ENCODE measurements at places on chromosomes 1 and 21.

- no peak overlapping the region for H3K4me3 ChIP-seq
- H3K4me1 ChIP-seq: no peaks in the 10 kb centered on the region
- H3K36me3 ChIP-seq: no peaks in the 10 kb centered on the region
- no peaks in the 10 kb centered on the region for H3K27me3 ChIP-seq
Measured at GRCh38 chr1:5708346-5709245, 283.6 kb downstream of the NPHP4 start.

DNA sequence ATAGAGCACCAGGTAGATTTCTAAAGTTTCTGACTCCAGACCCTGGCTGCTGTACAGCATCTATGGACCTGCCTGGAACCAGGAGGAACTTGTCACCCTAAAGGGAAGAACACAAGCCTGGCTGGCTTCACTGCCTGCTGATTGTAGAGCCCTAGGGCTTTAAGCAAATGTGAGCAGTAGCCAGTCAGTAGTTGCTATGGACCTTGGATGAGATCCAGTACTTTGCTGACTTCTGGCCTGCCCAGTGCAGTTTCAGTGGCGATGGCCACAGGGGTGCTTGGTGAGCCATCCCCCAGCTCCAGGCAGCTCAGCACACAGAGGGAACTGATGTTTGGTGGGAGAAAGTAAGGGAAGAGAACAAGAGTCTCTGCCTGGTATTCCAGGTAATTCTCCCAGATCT, 68.4 kb downstream of the ATP6V1G3 start:
- no peak overlapping the region for H3K27ac ChIP-seq
- no peaks in the 10 kb centered on the region for H3K4me1 ChIP-seq
- peaks cover 5% of the 10 kb centered on the region for H3K27me3 ChIP-seq

DNA sequence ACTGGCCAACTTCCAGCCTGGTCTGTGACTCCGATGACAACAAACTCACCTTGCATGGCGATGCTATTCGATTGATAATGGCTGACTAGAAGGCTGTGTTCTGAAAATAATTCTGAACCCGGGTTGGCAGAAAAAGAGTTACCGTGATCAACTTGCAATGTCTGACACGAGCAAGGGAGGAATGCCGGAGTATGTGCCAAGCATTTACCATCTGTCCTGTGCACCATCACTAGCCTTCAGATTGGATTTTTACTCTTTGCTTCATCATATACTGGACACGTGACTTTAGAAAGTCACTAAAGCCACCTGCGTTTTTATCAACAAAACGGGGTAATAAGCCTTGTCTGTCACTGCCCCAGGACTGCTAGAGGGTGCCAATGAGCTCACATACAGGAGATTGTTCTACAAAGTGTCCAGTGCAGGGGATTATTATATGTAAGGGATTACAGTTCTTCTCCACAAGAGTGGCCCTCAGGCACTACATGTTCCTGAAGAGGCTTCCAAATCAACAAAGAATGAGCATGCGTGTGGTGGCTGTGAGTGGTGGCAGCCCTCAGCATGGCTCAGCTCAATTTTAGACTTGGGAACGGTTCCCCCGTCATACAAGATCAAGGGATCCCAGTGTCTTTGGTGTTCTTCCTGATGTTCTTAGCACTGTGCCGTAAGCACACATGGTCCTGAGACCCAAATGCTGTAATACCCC, 35.8 kb downstream of the SSBP3 start:
- no peaks in the 10 kb centered on the region for H3K27me3 ChIP-seq
- no peak for DNase-seq
- H3K4me1 ChIP-seq: peaks cover 42% of the 10 kb centered on the region
- no peak overlapping the region for H3K4me3 ChIP-seq
- H3K27ac ChIP-seq: no peak overlapping the region

GRCh38 chr1:229076195-229076594, 194.7 kb upstream of the RAB4A start:
- peaks cover 4% of the 10 kb centered on the region for H3K27me3 ChIP-seq
- H3K4me1 ChIP-seq: peaks cover 5% of the 10 kb centered on the region
- H3K4me3 ChIP-seq: no peak overlapping the region
- DNase-seq: no peak

DNA sequence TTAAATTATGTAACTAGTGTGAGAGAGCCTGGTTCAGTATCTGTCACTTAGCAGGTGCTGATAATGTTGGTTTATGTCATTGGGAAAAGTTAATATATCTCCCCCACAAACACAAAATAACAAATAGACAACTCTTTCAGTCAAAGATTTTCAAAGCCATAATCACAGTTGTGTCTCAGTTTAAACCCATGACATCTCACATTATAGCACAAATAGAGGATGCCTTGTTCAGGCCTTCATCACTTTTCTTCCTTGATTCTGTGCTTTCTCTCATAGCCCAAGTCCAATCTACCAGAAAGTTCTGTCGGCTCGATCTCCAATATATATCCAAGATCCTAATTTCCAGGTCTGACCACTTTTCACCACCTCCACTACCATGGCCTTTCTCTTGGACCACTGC, 6.2 kb upstream of the EPS15 start:
- no peaks in the 10 kb centered on the region for H3K27me3 ChIP-seq
- H3K4me3 ChIP-seq: no peak overlapping the region

DNA sequence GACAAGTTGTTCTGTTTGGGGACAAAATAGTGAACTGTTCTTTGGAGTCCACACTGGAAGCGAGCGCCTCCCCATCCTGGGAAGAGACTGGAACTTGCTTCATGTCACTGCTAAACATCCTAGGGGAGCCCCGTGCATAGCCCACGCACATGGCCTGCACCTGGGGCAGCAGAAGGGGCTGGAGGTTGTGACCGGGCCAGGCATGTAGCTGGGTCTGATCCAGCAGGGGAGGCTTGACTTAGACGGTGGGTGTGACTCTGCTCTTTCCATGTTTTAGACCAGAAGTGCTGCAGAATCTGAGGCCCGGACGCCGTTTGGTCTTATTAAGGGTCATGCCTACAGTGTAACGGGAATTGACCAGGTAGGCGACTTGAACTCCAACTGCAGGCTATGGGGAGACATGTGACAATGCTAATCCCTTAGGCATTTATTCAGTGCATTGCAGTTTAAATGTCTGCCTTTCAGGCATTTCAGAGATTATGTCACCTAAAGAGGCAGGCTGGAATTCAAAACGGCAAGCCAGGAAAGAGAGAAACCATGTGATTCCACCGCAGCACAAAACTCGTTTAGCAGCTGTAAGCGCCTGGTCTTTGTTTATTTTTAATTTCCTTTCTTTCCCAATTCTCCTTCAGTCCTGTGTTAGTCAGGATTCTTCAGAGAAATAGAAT, 21.8 kb downstream of the CAPN9 start:
- H3K27ac ChIP-seq: no peak overlapping the region
- no peak overlapping the region for H3K4me3 ChIP-seq
- peaks cover 4% of the 10 kb centered on the region for H3K27me3 ChIP-seq
- no peak for DNase-seq
- no peaks in the 10 kb centered on the region for H3K36me3 ChIP-seq
- no peaks in the 10 kb centered on the region for H3K4me1 ChIP-seq

GRCh38 chr1:92482665-92483609, 3.8 kb downstream of the GFI1 start:
- H3K36me3 ChIP-seq: peaks cover 52% of the 10 kb centered on the region
- peak; percentile 64 for DNase-seq
- peak overlapping the region; percentile 86 for H3K4me3 ChIP-seq
- H3K27me3 ChIP-seq: peaks cover 5% of the 10 kb centered on the region
- H3K27ac ChIP-seq: peak overlapping the region; percentile 94

DNA sequence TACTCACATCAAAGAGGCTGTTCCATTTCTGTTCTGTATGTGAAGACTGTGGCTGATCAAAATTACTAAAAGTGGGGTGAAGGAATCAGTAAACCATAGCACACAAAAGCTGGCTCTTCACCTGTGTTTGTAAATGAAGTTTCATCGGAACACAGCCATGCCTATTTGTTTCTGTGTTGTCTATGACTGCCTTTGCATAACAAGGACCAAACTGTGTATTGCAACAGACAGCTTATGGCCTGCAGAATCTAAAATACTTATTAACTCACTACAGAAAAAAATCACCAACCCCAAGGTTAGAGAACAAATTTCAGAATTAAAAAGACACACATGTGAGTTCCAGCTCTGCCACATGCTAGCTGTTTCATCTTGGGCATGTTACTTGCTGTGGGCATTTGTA, 163.9 kb downstream of the LYPLAL1 start:
- H3K36me3 ChIP-seq: no peaks in the 10 kb centered on the region
- no peak overlapping the region for H3K4me3 ChIP-seq
- H3K4me1 ChIP-seq: no peaks in the 10 kb centered on the region
- no peak overlapping the region for H3K27ac ChIP-seq

GRCh38 chr1:7469255-7469938, 301.7 kb upstream of the VAMP3 start:
- peaks cover 3% of the 10 kb centered on the region for H3K27me3 ChIP-seq
- no peaks in the 10 kb centered on the region for H3K36me3 ChIP-seq
- H3K4me3 ChIP-seq: no peak overlapping the region
- H3K27ac ChIP-seq: no peak overlapping the region
- H3K4me1 ChIP-seq: no peaks in the 10 kb centered on the region
- no peak for DNase-seq

DNA sequence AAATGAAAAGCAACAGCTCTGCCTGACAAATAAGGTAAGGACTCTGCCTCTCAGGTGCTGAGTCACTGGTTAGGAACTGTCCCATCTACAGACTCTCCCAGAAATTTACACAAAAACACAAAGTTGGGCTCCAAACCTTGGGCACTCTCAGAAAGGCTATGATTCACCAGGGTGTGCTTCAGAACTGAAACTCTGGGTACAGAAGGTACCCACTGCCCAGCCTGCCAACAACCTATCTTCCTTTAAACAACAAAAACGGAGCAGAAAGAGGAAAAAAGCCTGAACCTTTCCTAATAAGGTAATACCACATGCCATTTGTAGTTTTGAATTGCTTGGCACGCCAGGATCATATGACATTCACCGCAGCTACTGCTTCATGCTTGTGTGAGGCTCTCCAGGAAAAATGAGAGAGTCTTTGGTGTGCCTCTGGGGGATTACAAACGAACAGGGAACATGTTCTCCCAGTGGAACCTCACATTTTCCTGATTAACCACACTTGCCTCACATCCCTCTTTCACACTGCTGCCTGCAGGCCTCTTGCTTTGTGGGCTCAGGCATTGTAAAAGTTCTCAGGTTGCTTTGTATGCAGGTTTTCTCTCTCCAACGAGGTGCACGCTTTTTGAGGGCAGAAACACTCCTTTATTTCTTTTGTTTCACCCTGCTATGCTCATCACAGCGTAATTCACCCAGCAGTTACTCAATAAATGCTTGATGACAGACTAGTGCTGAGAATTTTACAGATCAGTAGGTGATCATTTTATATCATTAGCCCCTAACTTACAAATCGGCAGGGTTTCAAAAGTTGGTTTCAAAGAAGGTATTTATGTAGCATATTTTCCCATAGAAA, 65.1 kb downstream of the GADD45A start:
- H3K27me3 ChIP-seq: peaks cover 45% of the 10 kb centered on the region
- no peak overlapping the region for H3K27ac ChIP-seq
- no peaks in the 10 kb centered on the region for H3K36me3 ChIP-seq
- no peak overlapping the region for H3K4me3 ChIP-seq
- DNase-seq: no peak

GRCh38 chr1:41950820-41951219, 32.1 kb upstream of the HIVEP3 start:
- peaks cover 11% of the 10 kb centered on the region for H3K36me3 ChIP-seq
- H3K27ac ChIP-seq: no peak overlapping the region
- no peaks in the 10 kb centered on the region for H3K27me3 ChIP-seq
- no peak overlapping the region for H3K4me3 ChIP-seq
- no peak for DNase-seq

DNA sequence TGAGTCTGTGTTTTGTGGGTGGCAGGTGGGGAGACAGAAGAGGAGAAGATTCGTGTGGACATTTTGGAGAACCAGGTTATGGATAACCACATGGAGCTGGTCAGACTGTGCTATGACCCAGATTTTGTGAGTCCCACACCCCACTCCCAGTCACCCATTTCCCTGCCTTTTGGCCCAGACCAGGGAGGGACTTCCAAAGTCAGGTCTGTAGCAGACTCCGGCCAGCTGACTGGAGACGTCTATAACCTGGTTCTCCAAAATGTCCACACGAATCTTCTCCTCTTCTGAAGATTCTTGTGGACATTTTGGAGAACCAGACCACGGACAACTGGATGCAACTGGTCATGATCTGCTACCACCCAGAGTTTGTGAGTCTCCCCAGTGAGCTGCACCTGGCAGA, 1.6 kb downstream of the GSTM5 start:
- no peak overlapping the region for H3K4me3 ChIP-seq
- peaks cover 52% of the 10 kb centered on the region for H3K27me3 ChIP-seq
- DNase-seq: no peak
- no peaks in the 10 kb centered on the region for H3K36me3 ChIP-seq

DNA sequence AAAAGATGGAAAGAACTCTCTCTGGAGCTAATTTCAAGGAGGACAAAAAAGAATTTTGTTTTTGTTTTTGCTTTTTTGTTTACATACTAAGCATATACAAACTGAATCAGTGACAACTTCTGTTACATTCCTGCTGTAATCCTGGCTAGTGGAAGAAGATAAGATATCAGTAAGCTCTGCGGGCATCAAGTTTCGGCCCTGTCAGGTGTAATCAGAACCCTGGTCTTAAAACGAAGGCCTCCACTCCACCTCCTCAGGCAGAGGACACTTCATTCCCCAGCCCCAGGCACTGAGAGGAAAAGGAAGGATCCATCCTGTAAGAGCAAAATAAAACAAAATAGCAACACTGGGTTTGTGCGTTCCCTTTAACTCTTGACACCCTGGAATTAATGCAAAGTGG, 88.9 kb upstream of the ARHGAP29 start:
- no peak for DNase-seq
- H3K27ac ChIP-seq: no peak overlapping the region
- H3K27me3 ChIP-seq: peaks cover 35% of the 10 kb centered on the region
- H3K4me1 ChIP-seq: no peaks in the 10 kb centered on the region

GRCh38 chr1:22889213-22889827, 83.3 kb downstream of the LACTBL1 start:
- no peak overlapping the region for H3K27ac ChIP-seq
- no peak overlapping the region for H3K4me3 ChIP-seq
- DNase-seq: no peak
- peaks cover 12% of the 10 kb centered on the region for H3K4me1 ChIP-seq

- peaks cover 60% of the 10 kb centered on the region for H3K4me1 ChIP-seq
- H3K27me3 ChIP-seq: peaks cover 6% of the 10 kb centered on the region
- H3K4me3 ChIP-seq: no peak overlapping the region
- H3K27ac ChIP-seq: no peak overlapping the region
- no peak for DNase-seq
Measured at GRCh38 chr1:232906441-232906840, 44.0 kb upstream of the NTPCR start.

DNA sequence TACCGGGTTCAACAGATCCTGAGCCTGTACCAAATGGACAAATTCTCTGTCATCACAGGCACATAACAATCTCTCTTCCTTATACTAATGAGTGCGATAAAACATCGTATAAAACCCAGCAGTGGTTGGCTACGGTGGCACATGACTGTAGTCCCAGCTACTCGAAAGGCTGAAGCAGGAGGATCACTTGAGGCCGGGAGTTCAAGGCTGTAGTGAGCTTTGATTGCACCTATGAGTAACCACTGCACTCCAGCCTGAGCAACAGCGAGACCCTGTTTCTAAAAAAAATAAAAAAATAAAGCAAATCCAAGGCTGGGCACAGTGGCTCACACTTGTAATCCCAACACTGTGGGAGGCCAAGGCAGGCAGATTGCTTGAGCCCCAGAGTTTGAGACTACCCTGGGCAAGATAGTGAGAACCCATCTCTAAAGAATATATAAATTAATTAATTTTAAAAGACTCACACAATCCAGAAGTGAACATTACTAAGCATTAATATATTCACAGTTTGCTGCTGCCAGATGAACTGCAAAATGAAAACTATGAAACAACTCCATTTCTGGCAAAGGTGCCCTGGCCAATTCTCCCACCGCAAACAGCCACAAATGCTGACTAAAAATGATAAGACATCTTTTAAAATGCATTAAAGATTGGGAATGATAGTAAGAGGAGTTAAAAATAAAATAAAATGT, 13.1 kb downstream of the ZBTB17 start:
- H3K27me3 ChIP-seq: no peaks in the 10 kb centered on the region
- peak overlapping the region; percentile 74 for H3K27ac ChIP-seq
- peaks cover 55% of the 10 kb centered on the region for H3K4me1 ChIP-seq
- peaks cover 22% of the 10 kb centered on the region for H3K36me3 ChIP-seq
- no peak overlapping the region for H3K4me3 ChIP-seq

All from activated naive CD4-positive, alpha-beta T cell treated with anti-CD3 and anti-CD28 coated beads, Interleukin-2, amount 10 ng/mL, durations not matched to agents 7 days and 5 days (primary cell).